Natural killer cell treated with Interleukin-12 subunit alpha and Interleukin-12 subunit beta and Interleukin-15 and Interleukin-18, amount 100 ng/mL, for 72 hours (primary cell): ENCODE measurements at places on chromosomes 6 and 20. TPM values are rescaled to one million over a fixed set of nuclear protein-coding genes. Genes with fewer than 3 reads are reported as not detected.
A peak's percentile ranks its signal among the peaks of the same experiment; 100 is the strongest.

- H3K36me3 ChIP-seq, result no peaks in the 10 kb centered on the region
- H3K4me1 ChIP-seq, result peaks cover 6% of the 10 kb centered on the region
- no peak overlapping the region for H3K4me3 ChIP-seq
- no peak overlapping the region for H3K27ac ChIP-seq
- DNase-seq, result no peak
Observed at GRCh38 chr6:38427492-38428210, 212.1 kb downstream of the BTBD9 start.

DNA sequence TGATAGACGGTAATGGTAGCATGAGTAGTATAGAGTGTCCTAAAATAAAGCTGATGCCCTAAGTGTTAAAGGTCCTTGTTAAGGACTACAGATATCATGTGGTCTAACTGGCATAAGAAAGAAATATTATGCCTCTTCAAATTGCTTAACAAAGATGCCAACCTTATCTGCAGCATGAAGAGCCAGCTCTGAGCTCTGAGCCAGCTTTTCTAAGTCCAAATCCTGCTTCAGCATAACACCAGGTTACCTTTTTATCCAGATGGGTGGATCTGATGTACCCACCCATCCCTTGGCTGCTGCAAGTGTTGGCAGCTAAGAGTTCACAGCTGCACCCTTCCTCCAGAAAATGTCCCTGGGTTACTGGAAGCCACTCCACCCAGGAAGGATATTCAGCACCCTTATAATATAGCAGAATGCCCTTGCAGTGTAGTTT, 83.8 kb downstream of the TENT5A start:
- H3K27ac ChIP-seq, result no peak overlapping the region
- H3K36me3 ChIP-seq, result no peaks in the 10 kb centered on the region
- H3K4me1 ChIP-seq, result no peaks in the 10 kb centered on the region

IL20RA gene
- total RNA-seq, result not detected

GRCh38 chr20:11012975-11013374, 339.2 kb upstream of the JAG1 start:
- no peak overlapping the region for H3K4me3 ChIP-seq
- H3K36me3 ChIP-seq, result no peaks in the 10 kb centered on the region
- H3K27me3 ChIP-seq, result no peaks in the 10 kb centered on the region

- no peak overlapping the region for H3K27ac ChIP-seq
- DNase-seq, result no peak
- H3K27me3 ChIP-seq, result peaks cover 52% of the 10 kb centered on the region
- no peak overlapping the region for H3K4me3 ChIP-seq
Observed at GRCh38 chr6:83852528-83853177, 507 bp upstream of the RIPPLY2 start.

- peaks cover 9% of the 10 kb centered on the region for H3K27me3 ChIP-seq
- H3K27ac ChIP-seq, result no peak overlapping the region
- H3K4me3 ChIP-seq, result no peak overlapping the region
- H3K36me3 ChIP-seq, result no peaks in the 10 kb centered on the region
Observed at GRCh38 chr6:106446287-106446885, 85.9 kb downstream of the CRYBG1 start.

DNA sequence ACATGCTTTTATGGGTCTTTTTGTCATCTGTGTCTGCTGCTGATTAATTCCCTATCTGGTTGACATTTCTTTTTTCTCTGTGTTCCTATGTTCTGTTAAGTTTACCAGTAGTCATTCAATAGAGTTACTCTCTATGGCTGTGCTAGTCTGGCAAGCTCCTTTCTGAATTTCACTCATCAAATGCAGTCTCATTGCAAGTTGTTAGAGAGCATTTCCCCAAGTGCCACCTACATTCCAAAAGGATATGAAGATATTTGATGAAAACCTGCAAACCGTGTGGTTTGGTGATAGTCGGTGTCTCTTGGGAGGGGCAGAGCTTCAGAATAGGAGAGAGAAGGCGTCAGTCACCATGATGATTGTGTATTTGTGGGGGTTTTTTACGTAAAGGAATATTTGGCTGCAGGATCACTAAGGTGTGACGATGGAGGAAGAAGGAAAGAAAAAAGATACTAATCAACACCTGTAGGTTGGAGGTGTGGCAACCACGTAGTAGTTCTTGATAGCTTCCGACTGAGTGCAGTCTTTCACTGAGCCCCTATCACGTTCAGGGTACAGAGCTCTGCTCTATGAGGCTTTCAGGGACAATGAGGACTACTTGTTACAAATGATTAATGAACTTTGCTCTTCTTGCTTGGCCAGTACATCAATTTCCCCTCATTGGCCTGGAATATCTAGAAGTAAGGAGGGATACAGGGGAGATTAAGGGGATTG, 73.1 kb upstream of the TNFAIP3 start:
- H3K27me3 ChIP-seq, result no peaks in the 10 kb centered on the region
- no peaks in the 10 kb centered on the region for H3K36me3 ChIP-seq
- DNase-seq, result no peak
- H3K4me1 ChIP-seq, result peaks cover 59% of the 10 kb centered on the region
- peak overlapping the region; percentile 69 for H3K27ac ChIP-seq

DNA sequence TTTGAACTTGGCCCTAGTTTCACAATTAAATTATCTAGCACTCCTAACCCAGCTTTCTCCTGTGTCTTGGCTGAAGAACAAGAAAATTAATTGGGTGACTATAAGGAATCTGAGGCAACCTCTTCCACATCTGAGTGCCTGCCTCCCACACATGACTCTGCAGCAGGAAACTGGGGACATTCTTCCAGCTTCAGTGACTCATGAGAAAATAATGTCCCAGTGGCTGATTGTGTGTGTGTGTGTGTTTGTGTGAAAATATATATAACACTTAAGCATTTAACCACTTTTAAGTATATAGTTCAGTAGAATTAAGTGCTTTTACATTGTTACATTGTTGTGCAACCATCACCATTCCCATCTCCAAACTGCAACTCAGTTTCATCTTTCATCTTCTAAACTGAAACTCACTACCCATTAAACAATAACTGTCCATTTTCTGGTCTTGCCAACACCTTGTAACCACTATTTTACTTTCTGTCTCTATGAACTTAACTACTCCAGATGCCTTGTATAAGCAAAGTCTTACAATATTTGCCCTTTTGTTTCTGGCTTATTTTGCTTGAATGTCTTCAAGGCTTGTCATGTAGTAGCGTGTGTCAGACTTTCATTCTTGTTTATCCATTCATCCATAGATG, 8.7 kb downstream of the TRIM38 start:
- no peak overlapping the region for H3K4me3 ChIP-seq
- H3K36me3 ChIP-seq, result peaks cover 63% of the 10 kb centered on the region
- H3K27me3 ChIP-seq, result no peaks in the 10 kb centered on the region
- peaks cover 42% of the 10 kb centered on the region for H3K4me1 ChIP-seq
- no peak for DNase-seq
- H3K27ac ChIP-seq, result peak overlapping the region; percentile 0

ACTL10 gene
- total RNA-seq, result 4.3 TPM

FLRT3 gene
- not detected for total RNA-seq

- DNase-seq, result no peak
- H3K4me1 ChIP-seq, result peaks cover 11% of the 10 kb centered on the region
- H3K4me3 ChIP-seq, result peak overlapping the region; percentile 58
- H3K27ac ChIP-seq, result peak overlapping the region; percentile 91
- H3K27me3 ChIP-seq, result no peaks in the 10 kb centered on the region
- peaks cover 8% of the 10 kb centered on the region for H3K36me3 ChIP-seq
Observed at GRCh38 chr20:59948828-59949720, 8.9 kb downstream of the FAM217B start.

DNA sequence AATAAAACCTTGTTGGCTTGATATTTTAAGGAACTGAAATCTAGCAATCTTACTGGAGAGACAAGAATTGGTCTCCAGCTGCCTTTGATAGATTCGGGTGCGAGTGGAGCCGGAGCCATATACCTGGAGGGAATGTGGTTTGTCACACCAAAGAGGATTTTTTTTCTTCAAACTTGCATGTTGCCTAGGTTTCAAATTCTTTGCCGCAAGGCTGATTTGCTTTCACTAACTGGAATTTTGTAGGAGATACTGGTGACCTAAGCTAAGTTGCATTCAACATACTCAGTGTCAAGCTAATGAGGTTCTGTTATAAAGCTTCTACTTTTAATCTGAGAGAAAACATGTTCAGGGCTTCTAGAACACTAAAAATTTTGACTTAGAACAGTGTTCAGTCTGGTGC, 39.7 kb upstream of the ASIP start:
- no peak overlapping the region for H3K27ac ChIP-seq
- H3K4me1 ChIP-seq, result no peaks in the 10 kb centered on the region
- no peak for DNase-seq
- no peaks in the 10 kb centered on the region for H3K36me3 ChIP-seq
- H3K4me3 ChIP-seq, result no peak overlapping the region

DNA sequence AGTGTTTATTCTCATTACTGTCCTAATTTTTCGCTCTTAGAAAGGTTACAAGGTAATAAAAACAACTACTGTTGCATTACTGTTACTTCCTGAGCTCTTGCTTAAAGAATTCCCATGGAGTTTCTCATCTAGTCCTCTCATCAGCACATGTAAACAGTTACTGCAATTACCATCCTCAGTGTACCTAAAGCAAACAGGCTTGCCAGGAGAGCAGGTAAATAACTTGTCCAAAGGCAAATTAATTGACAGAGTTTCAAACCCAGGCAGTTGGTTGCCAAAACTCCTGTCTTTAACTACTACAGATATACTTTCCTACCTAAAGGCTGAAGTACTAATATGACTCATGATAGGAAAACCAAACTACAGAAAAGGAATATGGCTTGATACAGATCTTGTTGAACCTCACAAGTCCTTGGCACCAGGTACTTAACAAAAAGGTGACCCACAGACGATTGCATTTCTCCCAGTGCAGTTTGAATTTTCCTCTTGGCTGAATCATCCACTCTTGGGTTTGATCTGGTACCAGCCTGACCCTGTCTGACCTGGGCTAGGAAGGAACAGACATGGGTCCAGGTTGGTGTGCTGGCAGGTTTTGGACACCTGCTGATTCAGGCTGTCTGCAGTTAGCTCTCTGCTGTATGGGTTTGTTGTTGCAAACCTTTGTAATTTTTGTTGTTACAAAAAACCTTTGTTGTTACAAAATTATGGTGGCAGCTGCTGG, 153.0 kb downstream of the CFAP61 start:
- no peaks in the 10 kb centered on the region for H3K27me3 ChIP-seq
- no peak overlapping the region for H3K4me3 ChIP-seq
- no peaks in the 10 kb centered on the region for H3K36me3 ChIP-seq

DNA sequence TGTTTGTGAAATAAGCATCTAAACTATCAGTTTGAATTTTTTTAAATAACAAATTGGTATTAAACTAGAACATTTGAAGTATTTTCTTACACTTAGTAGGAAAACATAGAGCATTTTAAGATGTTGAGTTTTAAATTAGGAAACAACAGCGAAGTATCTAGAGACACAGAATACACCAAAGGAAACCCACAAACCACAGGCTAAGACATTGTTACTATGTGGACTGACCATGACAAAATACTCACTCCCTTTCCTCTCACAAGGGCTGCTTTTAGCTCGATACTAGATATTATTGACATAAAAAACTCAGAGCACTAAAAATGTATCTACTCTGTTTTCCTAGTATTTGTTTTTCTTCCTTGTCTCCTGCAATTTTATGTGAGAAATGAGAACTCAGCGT, 266.0 kb upstream of the CITED2 start:
- H3K4me1 ChIP-seq, result peaks cover 21% of the 10 kb centered on the region
- H3K27me3 ChIP-seq, result peaks cover 20% of the 10 kb centered on the region
- no peak for DNase-seq
- H3K4me3 ChIP-seq, result peak overlapping the region; percentile 40

DACT2 gene
- not detected for total RNA-seq

DNA sequence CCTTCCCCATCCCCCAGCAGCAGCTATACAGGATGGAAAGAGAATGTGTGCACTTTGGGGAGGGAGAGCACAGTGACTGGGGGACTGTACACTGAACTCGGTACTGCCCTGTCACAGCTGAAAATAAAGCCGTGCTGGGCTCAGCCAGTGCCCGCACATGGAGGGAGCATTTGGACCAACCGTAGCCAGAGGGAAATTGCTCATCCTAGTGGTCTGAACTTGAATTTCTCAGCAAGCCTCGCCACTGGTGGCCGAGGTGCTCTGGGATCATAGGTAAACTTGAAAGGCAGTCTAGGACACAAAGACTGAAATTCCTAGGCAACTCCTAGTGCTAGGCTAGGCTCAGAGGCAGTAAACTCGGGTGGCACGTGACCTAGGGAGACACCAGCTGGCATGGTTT, 61.0 kb downstream of the DZANK1 start:
- no peaks in the 10 kb centered on the region for H3K27me3 ChIP-seq
- H3K4me3 ChIP-seq, result no peak overlapping the region
- no peaks in the 10 kb centered on the region for H3K36me3 ChIP-seq
- no peak overlapping the region for H3K27ac ChIP-seq
- peaks cover 5% of the 10 kb centered on the region for H3K4me1 ChIP-seq
- no peak for DNase-seq

DNA sequence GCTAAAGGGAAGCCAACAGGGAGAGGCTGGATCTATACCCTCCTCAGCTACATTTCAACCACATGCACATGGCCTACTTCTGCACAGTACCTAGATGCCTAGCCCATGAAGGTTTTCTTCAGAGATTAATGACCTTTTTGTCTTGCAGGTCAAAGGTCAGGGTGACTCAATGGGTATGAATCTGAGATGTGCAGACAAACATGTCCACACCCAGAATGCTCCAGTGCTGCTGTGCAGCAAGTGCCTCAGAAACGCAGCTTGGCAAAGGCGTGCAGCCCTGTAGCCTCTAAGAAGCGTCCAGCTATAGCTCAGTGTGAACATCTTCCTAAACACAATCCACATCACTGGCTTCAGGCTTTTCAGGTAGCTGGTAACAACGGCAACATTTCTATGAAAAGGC, 24.4 kb downstream of the MAP1LC3A start:
- H3K27ac ChIP-seq, result no peak overlapping the region
- H3K4me3 ChIP-seq, result no peak overlapping the region
- no peak for DNase-seq
- H3K27me3 ChIP-seq, result no peaks in the 10 kb centered on the region
- no peaks in the 10 kb centered on the region for H3K36me3 ChIP-seq

GRCh38 chr6:68333442-68333841, 301.6 kb upstream of the ADGRB3 start:
- no peaks in the 10 kb centered on the region for H3K36me3 ChIP-seq
- H3K4me1 ChIP-seq, result no peaks in the 10 kb centered on the region
- H3K27me3 ChIP-seq, result no peaks in the 10 kb centered on the region
- no peak overlapping the region for H3K4me3 ChIP-seq
- H3K27ac ChIP-seq, result no peak overlapping the region

DNA sequence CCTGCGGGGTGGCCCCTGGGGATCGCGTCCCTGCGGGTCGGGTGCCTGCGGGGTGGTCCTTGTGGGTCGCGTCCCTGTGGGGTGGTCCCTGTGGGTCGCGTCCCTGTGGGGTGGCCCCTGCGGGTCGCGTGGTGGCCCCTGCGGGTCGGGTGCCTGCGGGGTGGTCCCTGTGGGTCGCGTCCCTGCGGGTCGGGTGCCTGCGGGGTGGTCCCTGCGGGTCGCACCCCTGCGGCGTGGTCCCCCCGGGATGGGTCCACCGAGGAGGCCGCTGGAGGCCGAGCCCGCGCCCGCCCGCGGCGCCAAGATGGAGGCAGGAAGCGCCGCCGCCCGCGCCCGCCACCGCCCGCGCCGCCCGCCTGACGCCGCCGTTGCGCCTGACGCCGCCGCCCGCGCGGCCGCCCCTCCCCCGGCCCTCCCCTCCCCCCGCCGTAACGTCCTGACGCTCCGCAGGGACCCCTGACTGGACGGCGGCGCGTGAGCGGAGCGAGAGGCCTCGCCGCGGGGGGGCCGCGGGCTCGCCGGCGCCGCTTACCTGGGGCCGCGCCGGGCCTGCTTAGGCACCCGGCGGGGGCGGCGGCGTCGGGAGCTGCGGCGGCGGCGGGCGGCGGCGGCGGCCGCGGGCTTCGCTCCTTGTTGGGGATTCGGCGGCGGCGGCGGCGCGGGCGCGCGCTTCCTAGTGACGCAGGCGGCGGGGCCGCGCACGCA, at the start of gene GMEB2:
Gene GMEB2, minus strand, starts transcription at position 678 of the 705 bp plus-strand sequence. CDS start 7,704 bp downstream, outside the sequence.
- H3K27ac ChIP-seq, result peak within 1 kb of the TSS; percentile 79
- peak within 1 kb of the TSS; percentile 91 for H3K4me3 ChIP-seq
- H3K36me3 ChIP-seq, result peaks cover 6% of the 10 kb centered on the region
- peak; percentile 74 for DNase-seq
- H3K27me3 ChIP-seq, result no peaks in the 10 kb centered on the region

THBD gene
- total RNA-seq, result 0.12 TPM

EDN3 gene
- not detected for total RNA-seq
